ENCODE measurements at places on chromosomes 12 and 14.

GRCh38 chr12:77940567-77940966 lies 109.9 kb downstream of the NAV3 start:
- DNase-seq, result no peak

- DNase-seq, result no peak
Measured at GRCh38 chr12:98893126-98893674, 248.1 kb downstream of the APAF1 start.

GRCh38 chr12:54680374-54680773 lies 32.2 kb upstream of the DCD start:
- DNase-seq, result no peak

DNA sequence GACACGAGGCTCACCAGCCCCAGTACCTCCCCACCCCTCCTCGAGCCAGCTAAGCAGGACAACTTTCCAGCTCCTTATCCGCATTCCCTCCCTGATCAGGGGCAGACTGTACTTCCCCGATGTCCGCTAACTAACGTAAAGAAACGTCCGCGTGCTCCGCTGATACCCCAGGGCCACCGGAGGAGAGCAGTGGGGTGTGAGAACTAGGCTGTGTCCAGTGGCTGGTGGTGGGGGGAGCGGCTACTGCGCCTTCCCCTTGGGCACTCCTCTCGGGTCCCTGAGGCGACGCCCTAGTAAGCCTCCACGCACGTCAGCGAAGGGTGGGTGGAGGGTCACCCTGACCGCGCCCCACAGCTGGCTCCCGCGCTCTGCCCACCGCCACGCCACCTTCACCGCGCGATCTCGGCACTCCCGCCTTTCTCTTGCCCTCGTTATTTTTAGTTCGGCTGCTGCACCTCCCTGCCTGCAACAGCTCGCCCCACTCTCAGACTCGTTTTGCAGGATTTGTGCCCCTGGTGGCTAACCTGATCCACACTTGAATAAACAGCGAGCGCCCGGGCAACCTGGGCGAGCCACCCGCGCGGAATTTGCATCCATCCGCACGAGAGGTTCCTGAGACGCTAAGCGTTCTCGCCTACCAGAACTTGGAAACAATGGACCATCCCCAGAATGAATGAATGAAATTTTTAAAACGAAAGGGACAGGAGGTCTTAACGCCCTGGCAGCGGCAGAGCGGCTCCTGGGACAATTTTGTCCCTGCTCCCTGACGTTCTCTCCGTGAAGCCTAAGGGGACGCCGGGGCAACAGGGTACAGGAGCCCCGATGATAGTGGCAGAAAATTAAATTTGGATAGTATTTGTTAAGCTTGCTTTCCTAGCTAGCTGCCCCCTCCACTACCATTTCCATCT lies 6.9 kb upstream of the BMP4 start:
- no peak for DNase-seq

DNA sequence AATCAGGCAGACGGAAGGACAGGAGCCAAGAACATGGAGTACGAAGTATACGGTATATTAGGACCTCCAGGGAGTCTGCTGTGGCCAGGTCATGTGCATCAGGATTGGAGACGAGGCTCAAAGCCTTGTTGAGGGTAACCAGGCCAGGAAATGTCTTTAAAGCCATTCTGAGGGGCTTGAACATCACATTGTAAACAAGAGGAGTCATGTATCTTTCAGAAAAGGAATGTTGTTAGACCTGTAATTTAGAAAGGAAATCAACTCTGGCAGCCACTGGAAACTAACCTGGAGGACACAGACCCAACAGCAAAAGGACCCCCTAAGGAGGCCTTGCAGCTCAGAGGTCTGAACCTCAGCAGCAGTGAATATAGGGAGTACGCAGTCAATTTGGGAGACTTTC lies 7.5 kb downstream of the MAP3K9 start:
- DNase-seq, result no peak

- no peak for DNase-seq
Measured at GRCh38 chr14:79248126-79248525, 963.2 kb downstream of the DIO2 start.

GRCh38 chr12:6902448-6902847 lies 2.2 kb upstream of the LRRC23 start:
- DNase-seq, result no peak

GRCh38 chr14:60102389-60102788 lies 10.7 kb downstream of the PCNX4 start:
- DNase-seq, result no peak

DNA sequence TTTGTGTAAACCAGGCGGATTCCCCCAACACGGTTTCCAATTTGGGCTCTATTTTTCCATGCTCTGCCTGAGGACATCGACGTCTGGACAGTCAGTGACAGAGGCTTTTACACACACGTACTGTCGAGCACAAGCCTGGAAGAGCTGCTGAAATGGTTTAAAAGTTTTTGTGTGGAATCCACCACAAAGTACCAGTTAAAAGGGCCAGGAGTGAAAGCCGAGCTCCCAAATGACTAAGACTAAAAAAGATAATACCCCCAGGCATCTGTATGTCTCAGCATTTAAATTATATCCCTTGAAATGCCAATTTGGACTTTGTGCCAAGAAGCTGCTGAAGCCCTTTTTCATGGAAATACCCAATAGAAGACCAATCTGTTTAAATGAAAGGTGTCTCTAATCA lies 173.2 kb downstream of the EGLN3 start:
- DNase-seq, result no peak

- DNase-seq, result no peak
Measured at GRCh38 chr14:22071006-22071405, 397.4 kb upstream of the OR4E1 start.

- no peak for DNase-seq
Measured at GRCh38 chr14:24300326-24300980, 803 bp downstream of the NOP9 start.

Measured in stimulated activated CD8-positive, alpha-beta memory T cell treated with anti-CD3 and anti-CD28 coated beads, Interleukin-15, amount 100 ng/mL, for 4 hours (primary cell).